Fibroblast of mammary gland (primary cell): ENCODE measurements at places on chromosomes 6 and 20.

- DNase-seq = no peak
These were observed 150.7 kb downstream of the DLL1 start for GRCh38 chr6:170140129-170140528.

GRCh38 chr6:93213028-93213427 is 206.3 kb downstream of the EPHA7 start:
- DNase-seq = no peak

DNA sequence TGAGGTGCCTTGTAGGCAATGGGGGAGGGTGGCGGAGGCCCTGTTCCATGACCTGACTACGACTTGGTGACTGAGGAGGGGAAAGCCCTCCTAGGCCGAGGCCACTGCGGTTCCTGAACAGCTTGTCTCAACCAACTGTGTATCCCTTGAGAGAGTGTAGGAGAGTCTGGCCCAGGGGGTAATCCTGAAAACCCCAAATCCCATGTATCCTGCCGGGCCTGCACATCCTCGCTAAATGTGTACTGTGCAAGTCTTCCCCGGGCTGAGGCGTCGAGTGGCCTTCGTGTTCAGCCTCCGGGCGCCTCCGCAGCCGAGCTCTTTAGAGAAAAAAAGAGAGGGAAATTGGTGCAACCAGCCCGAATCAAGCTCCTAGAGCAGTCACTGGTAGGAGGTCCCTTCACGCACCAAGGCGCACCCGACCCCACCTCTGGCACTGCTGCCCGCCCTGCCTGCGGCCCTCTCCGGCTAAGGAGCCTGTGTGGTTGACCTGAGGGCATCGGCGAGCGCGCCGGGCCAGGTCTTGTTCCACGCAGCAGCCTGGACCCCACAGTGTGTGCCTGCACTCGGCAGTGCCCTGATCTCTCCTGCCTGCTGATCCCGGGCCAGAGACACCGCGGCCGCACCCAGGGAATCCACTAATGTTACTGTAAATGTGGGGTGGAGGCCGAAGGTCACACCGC is 7.3 kb downstream of the SIM1 start:
- no peak for DNase-seq

DNA sequence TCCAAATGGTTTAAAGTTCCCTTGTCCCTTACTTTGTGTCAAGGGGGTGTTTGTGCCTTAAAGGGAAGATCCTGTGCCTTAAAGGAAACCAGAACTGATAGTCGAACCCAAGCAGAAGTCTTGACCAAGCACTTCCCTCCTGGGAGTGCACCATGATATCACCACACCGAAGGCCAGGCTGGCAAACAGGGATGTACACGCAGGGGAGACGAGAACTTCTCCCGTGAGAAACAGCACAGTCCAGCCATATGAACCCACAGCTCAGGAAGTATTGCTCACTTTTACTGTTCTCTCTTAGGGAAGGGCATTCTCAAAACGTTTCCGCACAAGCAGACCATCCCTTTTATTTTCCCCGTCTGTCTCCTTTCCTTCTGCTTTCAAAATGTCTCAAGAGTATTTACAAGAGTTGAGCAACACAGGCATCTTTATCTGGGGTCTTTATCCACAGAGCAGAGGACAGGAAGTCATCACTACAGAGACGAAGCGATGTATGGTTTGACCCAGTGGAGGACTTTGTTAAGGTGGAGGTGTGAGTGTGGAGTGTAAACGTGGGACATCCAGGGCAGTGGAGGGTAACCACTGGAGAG is 12.8 kb upstream of the SERPINB1 start:
- peak; percentile 45 for DNase-seq

DNA sequence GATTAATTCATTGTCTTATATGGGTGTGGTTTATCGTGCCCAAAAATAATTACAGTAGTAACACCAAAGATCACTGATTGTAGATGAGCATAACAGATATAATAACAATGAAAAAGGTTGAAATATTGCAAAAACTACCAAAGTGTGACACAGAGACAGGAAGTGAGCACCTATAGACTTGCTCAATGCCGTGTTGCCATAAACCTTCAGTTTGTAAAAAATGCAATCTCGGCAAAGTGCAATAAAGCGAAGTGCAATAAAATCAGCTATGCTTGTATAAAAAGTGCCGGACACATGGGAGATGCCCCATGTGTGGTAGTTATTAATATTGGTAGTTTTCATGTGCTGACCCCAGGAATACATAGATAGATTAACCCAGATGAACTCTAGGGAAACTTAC is 192.6 kb downstream of the NRN1 start:
- no peak for DNase-seq

DNA sequence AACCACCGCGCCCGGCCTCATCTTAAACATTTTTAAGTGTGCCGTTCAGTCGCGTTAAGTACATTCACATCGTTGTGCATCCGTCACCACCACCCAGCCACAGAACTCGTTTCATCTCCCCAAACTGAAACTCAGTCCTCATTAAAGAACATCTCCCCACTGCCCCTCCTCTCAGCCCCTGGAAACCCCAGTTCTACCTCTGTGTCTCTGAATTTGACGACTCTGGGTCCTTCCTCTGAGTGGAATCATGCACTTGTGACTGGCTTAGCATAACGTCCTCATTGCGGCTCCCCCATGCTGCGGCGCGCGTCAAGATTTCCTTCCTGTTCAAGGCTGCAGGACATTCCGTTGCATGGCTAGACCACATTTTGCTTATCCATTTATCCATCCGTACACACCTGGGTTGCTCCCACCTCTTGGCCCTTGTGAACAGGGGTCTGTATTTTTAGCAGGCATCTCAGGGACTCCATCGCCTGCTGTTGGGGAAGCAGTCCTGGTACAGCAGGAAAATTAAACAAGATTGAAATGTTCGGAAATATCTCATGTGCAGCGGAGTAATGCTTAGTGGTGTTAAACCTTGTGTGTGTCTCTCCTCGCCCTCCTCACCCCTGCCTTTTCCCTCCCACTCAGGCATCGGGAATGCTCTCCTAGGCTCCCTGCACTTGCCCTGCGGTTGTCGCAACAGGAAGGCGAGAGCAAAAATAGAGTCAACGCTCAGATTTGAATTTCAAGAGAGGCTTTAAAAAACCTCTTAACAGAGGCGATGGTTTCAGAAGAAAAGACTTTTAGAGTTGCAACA is 127.9 kb downstream of the PXDC1 start:
- DNase-seq = no peak

- DNase-seq = peak; percentile 47
These were observed 48.7 kb downstream of the MAP7 start for GRCh38 chr6:136501514-136501913.

DNA sequence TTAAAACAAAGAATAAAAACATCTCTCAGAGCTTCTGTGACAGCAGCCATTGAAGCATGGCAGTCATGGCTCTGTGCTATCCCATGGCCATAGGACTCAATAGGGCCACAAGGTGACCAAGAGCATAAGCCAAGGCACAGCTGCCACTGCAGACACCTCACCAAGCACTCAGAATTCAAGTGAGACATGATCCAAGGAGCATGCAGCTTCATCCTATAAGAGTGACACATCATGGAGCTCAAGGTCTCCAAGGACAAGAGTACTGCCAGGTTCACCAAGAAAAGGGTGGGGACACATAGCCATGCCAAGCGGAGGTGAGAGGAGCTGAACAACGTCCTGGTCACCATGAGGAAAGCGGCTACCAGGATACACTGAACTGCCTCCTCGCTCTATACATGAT is 53.0 kb downstream of the RCAN2 start:
- DNase-seq = no peak

DNA sequence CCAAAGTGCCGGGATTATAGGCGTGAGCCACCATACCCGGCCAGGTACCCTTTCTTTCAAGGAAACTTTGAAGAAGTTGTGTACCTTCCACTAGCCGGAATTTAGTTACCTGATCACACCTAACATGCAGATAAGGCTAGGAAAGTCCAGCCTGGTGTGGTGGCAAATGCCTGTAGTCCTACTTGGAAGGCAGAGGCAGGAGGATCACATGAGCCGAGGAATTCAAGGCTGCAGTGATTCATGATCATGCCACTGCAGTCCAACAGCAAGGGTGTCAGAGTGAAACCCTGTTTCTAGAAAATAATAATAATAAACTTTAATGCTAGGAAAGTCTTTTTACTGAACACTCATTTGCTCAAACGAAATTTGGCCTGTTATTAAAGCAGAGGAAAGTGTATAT is 21.0 kb downstream of the NFYA start:
- DNase-seq = peak; percentile 25

GRCh38 chr20:54058420-54059139 is 11.8 kb downstream of the BCAS1 start:
- DNase-seq = no peak

DNA sequence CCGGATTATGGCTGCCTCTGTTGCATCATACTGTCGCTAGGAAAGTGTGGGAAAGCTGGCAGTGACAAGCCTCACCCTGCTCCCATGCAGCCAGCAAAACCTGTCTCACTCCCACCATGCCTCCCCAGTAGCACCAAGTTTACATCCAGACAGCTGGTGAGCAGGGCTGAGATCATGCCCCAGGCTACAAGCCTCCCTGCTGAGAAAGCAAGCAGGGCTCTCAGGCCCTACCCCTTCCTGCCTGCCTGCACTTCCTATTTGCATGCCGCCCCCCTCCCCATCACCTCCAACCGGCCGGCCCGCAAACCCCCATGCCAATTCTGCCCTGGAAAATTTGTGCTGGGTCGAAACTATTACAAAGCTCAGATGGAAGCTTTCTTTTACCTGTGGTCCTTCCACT is 408.2 kb upstream of the FKBP1C start:
- DNase-seq = no peak
